WERI-Rb-1 (cell line): ENCODE measurements at places on chromosomes 5 and 9.

GRCh38 chr9:70049236-70049635 lies 5.6 kb downstream of the MAMDC2 start:
- DNase-seq: no peak

- DNase-seq: no peak
Measured at GRCh38 chr5:148911386-148911785, 85.0 kb downstream of the ADRB2 start.

DNA sequence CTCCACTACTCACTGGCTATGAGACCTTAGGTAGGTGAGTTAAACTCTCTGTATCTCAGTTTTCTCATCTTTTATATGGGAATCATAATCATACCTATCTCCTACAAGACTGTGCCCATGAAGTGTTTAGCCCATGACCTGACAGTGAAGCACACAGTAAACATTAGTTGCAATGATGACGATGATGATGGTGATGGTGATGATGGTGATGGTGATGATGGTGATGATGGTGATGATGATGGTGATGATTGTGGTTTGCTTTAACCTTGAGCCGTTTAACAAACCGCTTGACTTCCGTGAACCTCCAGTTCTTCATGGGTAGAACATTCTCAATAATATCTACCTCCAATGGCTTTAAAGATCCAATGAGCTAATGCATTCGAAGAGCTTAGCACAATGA lies 220.2 kb upstream of the MVB12B start:
- DNase-seq: no peak

- no peak for DNase-seq
Measured at GRCh38 chr5:65261499-65261898, 220.2 kb downstream of the ADAMTS6 start.

DNA sequence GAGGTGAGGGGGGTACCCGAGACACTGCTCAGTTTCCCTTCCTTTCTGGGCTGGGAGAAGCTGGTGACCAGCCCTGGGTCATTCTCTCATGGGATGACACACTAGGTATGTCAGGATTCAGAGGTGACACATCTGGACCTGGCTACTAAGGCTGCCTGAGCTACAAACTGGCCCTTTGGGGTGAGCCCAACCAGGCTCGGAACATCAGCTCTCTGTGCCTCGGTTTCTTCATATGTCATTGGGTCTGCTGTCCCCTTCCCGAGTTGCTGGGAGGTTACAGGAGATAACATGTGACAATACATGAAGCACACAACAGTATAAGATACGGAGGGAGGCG lies 11.8 kb downstream of the CARD19 start:
- DNase-seq: no peak

GRCh38 chr5:180143656-180144364 lies 65.2 kb downstream of the RASGEF1C start:
- no peak for DNase-seq

DNA sequence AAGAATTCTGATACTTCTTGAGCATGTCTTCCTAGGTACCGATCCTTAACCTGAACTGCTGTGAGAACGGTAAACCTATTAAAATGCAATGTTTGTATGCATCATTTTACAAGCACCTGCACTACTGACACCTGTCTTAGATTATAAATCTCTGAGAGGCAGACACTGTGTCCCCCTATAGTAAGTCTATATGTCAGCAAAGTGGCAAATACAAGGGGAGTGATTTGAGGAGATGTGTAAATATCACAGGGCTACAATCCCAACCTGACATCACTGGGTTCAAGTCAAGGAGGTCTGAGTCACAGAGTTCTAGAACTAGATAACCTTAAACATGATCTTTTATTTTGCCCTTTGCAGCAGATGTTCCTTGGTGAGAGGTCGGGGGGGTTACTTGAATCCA lies 64.1 kb downstream of the ANKH start:
- DNase-seq: no peak

GRCh38 chr9:82961504-82962125 lies 101.3 kb downstream of the RASEF start:
- DNase-seq: peak; percentile 83

DNA sequence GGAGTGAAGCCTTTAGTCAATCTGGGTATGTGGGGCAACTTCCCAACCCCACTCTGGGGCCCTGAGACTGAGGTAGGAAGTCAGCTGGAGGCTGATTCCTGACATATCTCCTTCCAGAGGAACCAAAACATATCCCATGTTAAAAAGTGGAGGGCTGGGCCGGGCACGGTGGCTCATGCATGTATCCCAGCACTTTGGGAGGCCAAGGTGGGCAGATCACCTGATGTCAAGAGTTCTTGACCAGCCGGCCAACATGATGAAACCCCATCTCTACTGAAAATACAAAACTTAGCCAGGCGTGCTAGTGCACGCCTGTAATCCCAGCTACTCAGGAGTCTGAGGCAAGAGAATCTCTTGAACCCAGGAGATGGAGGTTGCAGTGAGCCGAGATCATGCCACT lies 44.0 kb downstream of the CXXC5 start:
- no peak for DNase-seq

DNA sequence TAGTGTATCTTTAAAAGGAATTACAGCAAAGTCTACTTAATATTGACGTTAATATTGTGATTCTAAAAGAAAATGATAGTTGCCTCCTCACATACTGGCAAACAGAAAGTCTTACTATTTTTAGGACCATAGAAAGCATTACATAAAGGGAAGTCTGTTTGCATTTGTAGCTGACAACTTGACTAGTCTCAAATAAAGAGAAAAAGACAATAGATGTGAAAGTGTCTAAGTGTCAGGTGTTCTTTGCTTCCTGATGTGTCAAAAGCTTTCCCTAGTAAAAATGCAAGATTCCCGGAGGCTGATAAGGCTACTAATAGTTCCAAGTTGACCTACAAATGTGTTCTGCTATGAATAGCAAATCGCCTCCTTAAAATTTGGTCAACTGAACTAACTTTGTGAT lies 259.7 kb downstream of the CDH10 start:
- DNase-seq: no peak

DNA sequence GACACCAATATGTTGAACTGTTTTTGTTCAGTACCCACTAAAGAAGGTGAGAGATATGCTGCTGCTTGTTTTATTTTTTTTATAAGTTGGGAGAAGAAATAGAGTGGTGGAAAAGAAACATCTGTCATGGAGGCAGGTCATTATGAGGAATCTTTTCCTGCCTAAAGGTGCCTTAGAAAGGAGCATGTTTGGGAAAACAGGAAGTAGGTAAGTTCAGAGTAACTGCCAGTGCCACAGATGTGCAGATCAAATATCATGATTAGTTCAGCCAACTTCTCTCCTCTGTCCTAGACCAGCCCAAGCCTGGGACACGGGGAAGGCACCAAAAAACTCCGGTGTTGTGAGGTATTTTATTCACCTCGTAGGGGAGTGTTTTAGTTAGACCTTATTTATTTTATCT lies 144.2 kb downstream of the MAN2A1 start:
- DNase-seq: no peak

GRCh38 chr9:98038958-98039357 lies 17.6 kb upstream of the NANS start:
- DNase-seq: no peak

GRCh38 chr9:89658401-89658800 lies 53.6 kb downstream of the GADD45G start:
- DNase-seq: no peak

GRCh38 chr5:100542086-100542485 lies 6.9 kb downstream of the FAM174A start:
- no peak for DNase-seq

DNA sequence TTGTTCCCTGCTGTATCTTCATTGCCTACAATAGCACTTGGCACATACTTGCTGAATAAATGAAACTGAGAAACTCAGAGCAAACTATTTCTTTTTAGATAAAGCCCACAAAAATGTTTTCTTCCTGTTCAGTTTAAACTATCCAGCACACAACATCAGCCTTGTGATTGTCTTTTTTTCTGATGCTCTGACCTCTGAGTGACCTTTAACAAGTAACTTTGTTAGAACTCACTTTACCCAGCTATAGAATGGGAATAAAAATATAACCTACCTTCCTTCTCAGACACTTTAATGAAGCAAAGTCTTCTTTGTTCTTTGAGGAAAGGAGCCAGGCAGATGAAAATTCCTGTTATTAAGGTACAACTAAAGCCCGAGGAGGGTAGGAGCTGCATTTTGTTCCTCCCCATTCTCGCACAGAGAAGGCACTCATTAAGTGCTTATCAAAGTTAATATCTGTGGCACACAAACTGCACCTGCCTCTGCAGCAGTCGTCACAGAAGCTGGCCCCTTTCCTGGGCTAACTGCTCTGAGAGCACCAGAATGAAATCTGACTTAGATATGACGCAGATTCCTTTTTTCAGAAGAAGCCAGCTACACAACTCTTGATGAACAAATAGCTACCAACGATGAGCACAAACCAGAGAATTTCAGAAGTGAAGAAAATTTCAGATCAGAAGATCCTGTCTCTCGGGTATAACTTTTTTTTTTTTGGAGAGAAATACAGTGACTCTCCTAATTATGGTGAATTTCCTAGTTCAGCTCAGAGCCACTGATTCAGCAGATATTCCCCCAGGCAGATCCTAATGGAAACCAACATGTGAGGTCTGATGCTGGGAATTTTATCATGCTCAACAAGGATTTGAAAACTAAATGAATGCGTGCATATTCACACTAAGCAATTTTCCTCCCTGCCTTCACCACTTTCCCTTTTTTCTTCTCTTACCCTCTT lies 31.0 kb upstream of the NR3C1 start:
- no peak for DNase-seq
